ENCODE measurements at places on chromosomes 12 and 14.

- H3K4me3 ChIP-seq: no peak overlapping the region
- H3K4me1 ChIP-seq: no peaks in the 10 kb centered on the region
- no peaks in the 10 kb centered on the region for H3K27me3 ChIP-seq
- no peak for DNase-seq
Measured at GRCh38 chr12:98354520-98355035, 160.8 kb upstream of the TMPO start.

- H3K36me3 ChIP-seq: no peaks in the 10 kb centered on the region
- no peak for DNase-seq
- H3K4me3 ChIP-seq: no peak overlapping the region
- H3K27ac ChIP-seq: no peak overlapping the region
- no peaks in the 10 kb centered on the region for H3K27me3 ChIP-seq
Measured at GRCh38 chr14:53193193-53193592, 40.1 kb upstream of the DDHD1 start.

- peaks cover 59% of the 10 kb centered on the region for H3K4me1 ChIP-seq
- no peaks in the 10 kb centered on the region for H3K27me3 ChIP-seq
- no peaks in the 10 kb centered on the region for H3K36me3 ChIP-seq
Measured at GRCh38 chr14:104800771-104801519, at the start of gene ZBTB42. Gene ZBTB42 (plus strand): TSS chr14:104801101. CDS start chr14:104801198, 97 bp downstream.

DNA sequence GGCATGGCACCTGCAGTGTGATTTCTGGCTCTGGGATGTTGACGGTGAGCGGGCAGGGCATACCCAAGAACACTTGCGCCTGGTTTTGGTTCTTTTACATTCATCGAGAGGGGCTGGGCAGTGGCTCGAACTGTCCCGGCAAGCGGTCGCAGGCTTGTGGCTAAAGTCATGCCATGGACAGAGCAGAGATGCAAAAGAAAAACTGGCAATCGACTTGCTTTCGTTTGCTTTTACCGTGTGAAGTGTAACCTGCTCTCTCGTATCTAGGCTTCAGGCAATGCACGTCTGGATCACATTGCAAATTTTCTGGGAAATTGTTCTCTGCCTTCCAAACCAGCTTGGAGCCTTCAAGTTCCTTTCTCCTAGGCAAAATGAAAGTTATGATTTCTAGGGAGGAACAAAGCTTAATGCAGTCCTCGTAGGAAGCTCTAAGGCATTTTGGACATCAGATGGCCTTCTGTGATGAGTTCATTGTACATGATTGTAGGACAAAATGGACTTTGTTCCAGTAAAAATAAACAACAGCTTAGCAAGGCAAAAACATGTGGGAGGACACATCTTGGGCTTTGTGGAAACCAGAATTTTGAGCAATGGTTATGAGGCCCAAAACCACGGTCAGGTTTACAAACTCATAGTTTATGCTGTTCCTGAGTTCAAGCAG lies 18.3 kb downstream of the ADGRD1 start:
- no peaks in the 10 kb centered on the region for H3K4me1 ChIP-seq
- no peak overlapping the region for H3K4me3 ChIP-seq
- peak overlapping the region; percentile 57 for H3K27ac ChIP-seq
- no peaks in the 10 kb centered on the region for H3K27me3 ChIP-seq

DNA sequence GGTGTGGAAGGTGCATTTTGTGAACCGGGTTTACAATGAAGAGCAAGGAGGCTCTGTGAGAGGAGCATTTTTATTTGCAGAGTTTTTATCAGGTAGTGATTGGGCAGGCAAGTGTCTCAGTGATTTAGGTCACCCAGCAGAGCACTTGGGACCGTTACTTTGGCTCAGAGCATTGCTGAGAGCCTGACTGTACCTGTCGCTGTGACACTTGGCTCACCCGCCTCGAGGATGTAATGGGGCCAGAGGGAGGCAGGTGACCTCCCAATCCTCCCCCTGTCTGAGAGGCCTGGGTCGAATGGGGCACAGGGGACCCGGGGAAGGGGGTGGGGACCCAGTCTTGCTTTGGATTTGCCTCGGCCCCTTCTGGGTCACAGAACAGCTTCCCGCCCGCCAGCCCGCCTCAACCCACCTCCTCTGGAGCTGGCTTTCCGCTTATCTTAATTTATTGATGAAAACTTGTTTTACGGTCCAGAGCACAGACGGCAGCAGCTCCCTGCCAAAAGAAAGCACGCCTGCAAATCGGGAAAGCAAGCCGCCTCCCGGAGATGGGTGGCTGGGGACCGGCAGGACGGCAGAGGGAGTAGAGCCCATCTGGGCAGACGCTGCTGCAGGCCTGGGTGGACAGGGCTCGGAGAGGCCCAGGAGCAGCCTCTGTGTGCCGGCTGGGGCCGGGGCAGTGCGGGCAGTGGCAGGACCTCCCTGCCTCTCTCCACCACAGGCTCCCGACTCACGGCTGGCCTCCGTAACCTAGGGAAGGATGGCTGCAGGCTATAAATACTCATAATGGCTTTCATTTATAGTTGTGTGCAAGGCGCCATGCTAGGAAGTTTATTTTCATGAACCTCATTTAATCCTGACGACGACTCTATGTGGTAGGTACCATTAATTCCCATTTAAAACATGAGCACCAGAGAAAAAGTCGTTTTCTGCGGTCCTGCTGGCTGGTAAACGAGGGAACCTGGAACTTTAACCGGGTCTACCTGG lies 187.1 kb downstream of the TSPAN9 start:
- H3K27ac ChIP-seq: no peak overlapping the region
- DNase-seq: no peak

DNA sequence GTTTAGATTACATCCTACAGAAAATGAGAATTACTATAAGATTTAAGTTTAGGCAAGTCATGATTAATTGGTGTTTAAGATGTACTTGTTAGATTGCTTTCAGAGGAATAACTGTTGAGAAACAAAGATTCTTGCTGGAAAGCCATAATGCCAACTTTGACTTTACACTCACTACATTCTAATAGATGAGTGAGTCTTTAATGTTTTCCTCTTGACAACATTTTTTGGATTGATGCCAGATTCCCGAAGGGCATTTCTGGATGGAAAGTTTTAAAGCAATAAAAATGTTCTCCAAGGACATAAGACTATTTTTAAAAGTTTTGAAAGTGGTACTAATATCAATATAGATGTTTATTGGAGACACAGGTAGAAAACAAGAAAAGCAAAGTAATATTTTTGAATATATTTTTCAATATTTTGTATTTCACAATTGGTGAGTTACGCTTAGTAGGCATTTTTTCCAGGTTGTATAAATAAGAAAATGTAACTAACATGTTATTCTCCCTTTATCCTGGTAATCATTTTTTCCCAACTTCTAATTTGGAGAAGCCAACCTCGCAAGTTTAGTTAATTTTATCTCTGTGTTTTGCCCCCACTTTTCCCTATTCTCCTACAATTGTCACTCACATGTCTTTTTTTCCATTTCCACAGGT lies 307.3 kb downstream of the CEP128 start:
- no peaks in the 10 kb centered on the region for H3K4me1 ChIP-seq
- H3K36me3 ChIP-seq: no peaks in the 10 kb centered on the region
- no peak for DNase-seq
- H3K27me3 ChIP-seq: no peaks in the 10 kb centered on the region
- H3K27ac ChIP-seq: no peak overlapping the region
- no peak overlapping the region for H3K4me3 ChIP-seq

- H3K27me3 ChIP-seq: no peaks in the 10 kb centered on the region
- no peak overlapping the region for H3K4me3 ChIP-seq
- no peak for DNase-seq
- H3K4me1 ChIP-seq: no peaks in the 10 kb centered on the region
Measured at GRCh38 chr12:13834241-13834640, 147.2 kb downstream of the GRIN2B start.

DNA sequence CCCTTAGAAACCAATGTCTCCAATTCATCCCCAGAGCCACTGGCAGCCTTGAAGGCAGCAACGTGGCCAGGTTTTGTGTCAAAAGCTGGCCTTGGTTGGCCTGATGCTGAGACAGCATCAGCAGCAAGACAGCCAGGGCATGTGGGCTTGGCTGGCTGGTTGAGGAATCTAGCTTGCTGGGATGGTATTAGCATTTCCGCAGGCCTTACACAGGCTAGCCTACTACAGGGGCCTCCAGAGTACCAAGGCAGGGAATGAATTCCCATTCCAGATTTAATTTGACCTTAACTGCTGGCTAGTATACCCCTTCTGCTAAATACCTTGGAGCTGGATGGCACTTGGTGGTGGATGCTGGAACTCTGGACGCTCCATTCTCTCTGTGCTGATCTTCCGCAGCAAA lies 15.8 kb downstream of the NGDN start:
- peaks cover 87% of the 10 kb centered on the region for H3K36me3 ChIP-seq
- no peaks in the 10 kb centered on the region for H3K27me3 ChIP-seq
- no peak overlapping the region for H3K4me3 ChIP-seq
- DNase-seq: no peak
- no peaks in the 10 kb centered on the region for H3K4me1 ChIP-seq
- H3K27ac ChIP-seq: no peak overlapping the region

GRCh38 chr14:89384023-89384422 lies 33.0 kb downstream of the FOXN3 start:
- no peaks in the 10 kb centered on the region for H3K27me3 ChIP-seq
- peaks cover 10% of the 10 kb centered on the region for H3K4me1 ChIP-seq
- no peak overlapping the region for H3K4me3 ChIP-seq

DNA sequence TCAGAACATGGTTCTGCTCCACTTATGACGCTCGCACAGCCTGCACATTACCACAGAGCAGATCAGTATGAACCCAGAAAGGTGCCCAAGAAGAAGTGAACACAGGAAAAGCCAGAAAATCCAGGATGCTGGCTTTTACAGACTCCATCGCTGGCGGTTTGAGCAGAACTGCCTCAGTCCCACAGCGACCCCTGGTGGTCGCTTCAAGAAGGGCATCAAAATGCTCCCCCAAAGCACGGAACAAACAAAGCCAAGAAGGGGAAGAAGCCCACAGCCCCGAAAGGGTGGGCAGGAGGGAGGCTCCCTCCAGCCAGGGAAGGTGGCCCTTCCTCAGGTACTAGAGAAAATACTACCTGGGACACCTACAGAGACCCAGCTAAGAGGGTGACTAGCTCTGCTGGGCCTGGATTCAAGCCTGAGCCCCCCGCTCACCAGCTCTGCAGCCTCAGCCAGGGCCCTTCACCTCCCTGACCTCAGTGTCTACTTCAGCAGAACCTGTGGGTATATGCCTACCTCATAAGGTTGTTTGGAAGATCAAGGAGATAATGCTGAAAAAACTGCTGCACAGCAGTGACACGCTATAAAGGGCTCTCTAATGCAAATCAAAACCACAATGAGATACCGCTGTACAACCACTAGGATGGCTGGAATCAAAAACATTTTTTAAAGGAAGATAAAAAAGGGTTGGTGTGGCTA lies 98.1 kb downstream of the NCOR2 start:
- H3K36me3 ChIP-seq: peaks cover 79% of the 10 kb centered on the region
- peaks cover 11% of the 10 kb centered on the region for H3K4me1 ChIP-seq
- no peak for DNase-seq
- H3K27me3 ChIP-seq: no peaks in the 10 kb centered on the region

DNA sequence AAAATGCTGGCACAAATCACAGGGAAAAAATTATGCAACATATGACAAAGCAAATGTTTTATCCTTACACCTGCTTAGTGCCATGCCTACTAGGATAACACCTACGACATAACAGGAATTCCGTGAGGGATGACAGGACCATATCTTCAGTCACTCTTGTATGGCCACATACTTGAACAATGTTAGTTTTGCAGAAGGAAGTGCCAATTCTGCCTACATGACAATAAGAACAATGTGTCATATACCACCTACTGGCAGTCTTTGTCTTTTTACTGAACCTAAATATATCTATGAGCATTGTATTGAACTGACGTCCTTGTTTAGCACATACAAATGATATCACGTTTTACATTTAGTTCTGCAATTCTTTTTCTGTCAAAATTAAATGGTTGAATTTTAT lies 234.0 kb downstream of the ADAMTS20 start:
- H3K36me3 ChIP-seq: no peaks in the 10 kb centered on the region
- no peak overlapping the region for H3K4me3 ChIP-seq
- no peaks in the 10 kb centered on the region for H3K27me3 ChIP-seq
- no peaks in the 10 kb centered on the region for H3K4me1 ChIP-seq

DNA sequence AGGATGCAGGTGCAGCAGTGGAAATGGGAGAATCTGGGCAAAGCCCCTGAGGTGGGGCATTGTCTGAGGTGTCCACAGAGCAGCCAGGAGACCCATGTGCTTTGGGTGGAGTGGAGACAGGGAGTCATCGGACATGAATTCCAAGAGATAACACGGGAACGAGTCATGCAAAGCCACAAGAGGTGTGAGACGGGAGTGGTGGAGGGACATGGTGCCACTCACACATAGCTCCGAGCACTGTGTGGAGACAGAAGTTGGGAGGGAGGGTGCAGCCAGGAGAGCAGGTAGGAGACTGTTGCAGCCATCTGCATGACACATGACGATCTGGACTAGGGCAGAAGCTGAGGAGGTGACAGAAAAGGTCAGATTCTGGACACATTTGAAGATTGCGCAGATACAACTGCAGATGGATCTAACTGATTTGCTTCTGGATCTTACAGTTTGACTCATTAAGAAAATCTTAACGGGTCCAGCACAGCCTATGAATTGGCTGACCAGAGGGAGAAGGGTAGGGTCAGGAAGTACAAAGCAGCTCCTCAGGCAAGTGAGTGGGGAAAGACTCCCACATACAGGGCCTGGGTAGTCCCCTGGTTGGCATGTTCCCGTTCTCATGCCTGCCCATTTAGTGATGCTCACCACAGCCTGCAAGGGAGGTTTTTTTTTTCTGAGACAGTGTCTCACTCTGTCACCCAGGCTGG lies 379.8 kb downstream of the FUT8 start:
- DNase-seq: no peak
- no peaks in the 10 kb centered on the region for H3K36me3 ChIP-seq
- no peaks in the 10 kb centered on the region for H3K4me1 ChIP-seq
- H3K27me3 ChIP-seq: no peaks in the 10 kb centered on the region
- no peak overlapping the region for H3K4me3 ChIP-seq

- no peaks in the 10 kb centered on the region for H3K4me1 ChIP-seq
- no peak overlapping the region for H3K4me3 ChIP-seq
- H3K27ac ChIP-seq: no peak overlapping the region
- no peaks in the 10 kb centered on the region for H3K27me3 ChIP-seq
Measured at GRCh38 chr12:65565601-65566560, 258.4 kb upstream of the HMGA2 start.

GRCh38 chr14:99118046-99118721 lies 153.8 kb downstream of the BCL11B start:
- peaks cover 58% of the 10 kb centered on the region for H3K27me3 ChIP-seq
- H3K4me3 ChIP-seq: no peak overlapping the region
- DNase-seq: peak; percentile 34
- no peak overlapping the region for H3K27ac ChIP-seq
- no peaks in the 10 kb centered on the region for H3K36me3 ChIP-seq

GRCh38 chr12:117360222-117360550 lies 1.2 kb downstream of the NOS1 start:
- peaks cover 11% of the 10 kb centered on the region for H3K4me1 ChIP-seq
- no peak overlapping the region for H3K27ac ChIP-seq
- no peak for DNase-seq

GRCh38 chr14:92534932-92535643 lies 21.5 kb downstream of the RIN3 start:
- no peak overlapping the region for H3K27ac ChIP-seq
- H3K4me3 ChIP-seq: no peak overlapping the region
- H3K36me3 ChIP-seq: no peaks in the 10 kb centered on the region
- peaks cover 74% of the 10 kb centered on the region for H3K4me1 ChIP-seq

DNA sequence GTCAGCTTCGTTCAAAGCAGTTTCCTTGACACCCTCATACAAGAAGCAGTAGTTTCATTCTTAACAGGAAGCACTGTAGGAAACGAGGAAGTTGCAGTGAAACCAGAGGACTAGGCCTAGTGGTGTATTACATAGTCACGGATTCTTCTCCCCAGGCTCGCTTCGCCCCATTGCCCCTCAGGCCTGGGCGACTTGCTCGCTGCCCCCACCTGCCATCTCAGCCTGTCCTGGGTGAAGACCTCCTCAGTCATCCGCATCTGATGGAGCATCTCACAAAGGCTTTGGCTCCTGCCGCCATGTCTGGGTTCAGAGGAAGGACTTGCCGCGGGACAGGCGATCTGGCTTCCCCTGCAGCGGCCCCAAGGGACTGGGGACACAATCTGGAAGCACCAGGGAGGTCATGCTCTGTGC lies 93.5 kb downstream of the LMNTD1 start:
- no peaks in the 10 kb centered on the region for H3K27me3 ChIP-seq
- H3K4me1 ChIP-seq: no peaks in the 10 kb centered on the region
- no peak overlapping the region for H3K27ac ChIP-seq
- H3K4me3 ChIP-seq: no peak overlapping the region

All from stomach (tissue), 19 donors.